NB4 (cell line): ENCODE measurements at places on chromosomes 11 and 22.

DNA sequence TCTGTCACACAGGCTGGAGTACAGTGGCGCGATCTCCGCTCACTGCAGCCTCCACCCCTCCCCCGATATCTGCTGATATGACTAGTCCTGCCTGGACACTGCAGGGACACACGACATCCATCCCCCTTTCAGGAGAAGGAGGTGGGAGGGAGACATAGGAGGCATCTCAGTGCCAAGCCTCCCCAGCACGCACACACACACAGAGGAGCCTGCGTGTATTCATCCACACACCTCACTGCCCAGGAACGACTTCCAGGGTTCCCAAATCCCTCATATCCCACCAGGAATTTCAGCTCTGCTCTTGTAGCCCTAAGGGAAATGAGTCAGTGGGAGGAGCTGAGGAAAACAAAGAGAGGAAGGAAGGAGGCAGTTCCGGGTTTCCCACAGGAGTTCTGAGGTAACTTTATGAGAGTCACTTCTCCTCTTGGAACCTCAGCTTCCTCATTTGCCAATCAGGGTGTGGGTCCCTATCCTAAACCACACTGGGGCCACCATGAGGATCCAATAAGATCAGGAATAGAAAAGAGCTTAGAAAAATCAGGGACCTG lies 37.2 kb upstream of the ACER3 start:
- DNase-seq: peak; percentile 40

GRCh38 chr11:64856382-64857227 lies 12.2 kb upstream of the CDC42BPG start:
- DNase-seq: peak; percentile 99

GRCh38 chr11:97943493-97943892 lies 1077.3 kb upstream of the CNTN5 start:
- DNase-seq: no peak

GRCh38 chr11:66542362-66542761 lies 3.5 kb downstream of the ZDHHC24 start:
- peak; percentile 37 for DNase-seq

- DNase-seq: no peak
Observed at GRCh38 chr22:32804531-32805360, 3.2 kb downstream of the TIMP3 start.

DNA sequence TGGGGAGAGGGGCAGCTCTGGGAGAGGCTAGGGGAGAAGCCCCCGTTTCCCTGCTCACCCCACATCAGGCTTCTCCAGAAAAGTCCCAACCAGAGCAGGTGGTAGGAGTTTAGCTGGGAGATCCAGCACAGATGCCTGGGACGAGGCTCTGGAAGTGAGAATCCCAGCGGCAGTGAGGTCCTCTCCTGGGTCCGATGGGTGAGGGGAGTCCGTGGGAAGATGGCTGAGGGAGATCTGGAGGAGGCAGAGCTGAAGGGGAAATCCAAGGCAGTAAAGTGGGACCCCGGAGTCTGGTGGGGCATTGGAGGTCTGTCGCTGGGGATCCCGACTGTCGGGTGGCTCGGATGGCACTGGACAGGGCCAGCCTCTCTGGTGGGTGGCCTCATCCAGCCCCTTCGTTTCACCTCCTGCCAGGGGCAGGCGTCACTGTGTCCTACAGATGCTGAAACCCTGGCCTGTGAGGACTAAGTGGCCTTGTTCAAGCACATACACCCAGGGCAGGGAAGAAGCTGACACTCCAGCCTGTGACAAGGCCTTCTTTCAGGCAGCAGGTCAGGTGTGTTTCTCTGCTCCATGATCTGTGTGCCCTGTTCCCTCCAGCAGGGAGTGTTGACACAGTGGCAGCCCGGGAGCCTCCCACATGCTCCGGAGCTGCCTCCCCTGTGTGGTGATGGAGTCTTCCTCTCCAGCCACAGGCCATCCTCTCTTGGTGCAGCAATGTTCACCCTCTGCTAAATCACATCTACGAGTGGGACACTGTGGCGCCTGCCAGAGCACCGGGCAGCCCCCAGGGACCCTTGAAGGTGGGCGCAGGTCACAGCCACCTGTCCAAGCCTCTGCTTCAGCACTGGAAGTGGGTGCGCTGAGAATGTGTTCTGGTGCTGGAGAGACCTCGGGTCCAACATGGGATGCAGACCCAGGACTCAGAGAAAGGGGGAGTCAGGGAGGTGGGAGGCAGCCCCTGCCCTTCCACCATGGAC lies 850.8 kb downstream of the BRD1 start:
- DNase-seq: no peak

DNA sequence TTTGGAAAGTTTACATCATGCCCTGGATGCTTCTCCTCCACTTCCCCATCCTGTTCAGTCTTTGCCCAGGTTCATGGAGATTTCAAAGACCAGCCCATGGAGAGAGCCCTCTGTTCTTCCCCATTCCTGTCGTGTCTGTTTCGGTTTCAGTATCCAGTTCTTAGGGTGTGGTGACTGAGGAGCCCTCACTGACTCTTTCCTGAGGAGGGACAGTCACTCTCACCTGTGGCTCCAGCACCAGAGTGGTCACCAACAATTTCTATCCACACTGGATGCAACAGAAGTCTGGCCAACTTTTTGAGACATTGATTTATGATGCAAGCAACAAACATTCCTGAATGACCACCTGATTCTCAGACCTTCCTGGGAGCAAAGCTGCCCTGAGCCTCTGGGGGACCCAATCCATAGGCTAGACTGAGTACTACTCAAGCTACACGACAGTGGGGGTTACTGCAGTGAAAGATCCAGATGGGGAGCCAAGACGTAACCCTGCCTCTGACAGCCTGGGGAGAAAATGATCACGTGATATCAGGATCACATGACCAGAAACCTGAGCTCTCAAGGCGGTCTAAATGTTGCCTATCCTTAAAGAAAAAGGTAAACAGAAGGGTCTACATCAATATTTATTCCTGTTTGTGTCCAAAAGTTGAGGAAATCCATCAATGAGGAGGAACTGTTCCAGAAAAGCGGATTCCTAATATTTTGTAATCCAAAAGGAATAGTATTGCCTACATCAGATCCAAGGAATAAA lies 76.2 kb upstream of the VPREB1 start:
- peak; percentile 24 for DNase-seq

DNA sequence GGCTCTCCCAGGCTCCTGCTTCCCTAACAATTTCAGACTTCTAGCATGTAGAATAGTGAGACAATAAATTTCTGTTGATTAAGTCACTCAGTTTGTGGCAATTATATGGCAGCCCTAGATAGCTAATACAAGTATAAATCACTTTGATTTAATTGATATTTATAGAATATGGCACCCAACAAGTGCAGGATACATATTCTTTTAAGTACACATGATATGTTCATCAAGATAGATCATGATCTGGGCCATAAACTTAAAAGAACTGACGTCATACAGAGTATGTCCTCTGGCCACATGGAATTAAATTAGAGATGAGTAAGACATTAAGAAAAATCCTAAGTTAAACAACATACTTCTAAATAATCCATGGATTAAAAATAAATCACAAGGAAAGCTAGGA lies 67.5 kb upstream of the AMOTL1 start:
- DNase-seq: no peak

DNA sequence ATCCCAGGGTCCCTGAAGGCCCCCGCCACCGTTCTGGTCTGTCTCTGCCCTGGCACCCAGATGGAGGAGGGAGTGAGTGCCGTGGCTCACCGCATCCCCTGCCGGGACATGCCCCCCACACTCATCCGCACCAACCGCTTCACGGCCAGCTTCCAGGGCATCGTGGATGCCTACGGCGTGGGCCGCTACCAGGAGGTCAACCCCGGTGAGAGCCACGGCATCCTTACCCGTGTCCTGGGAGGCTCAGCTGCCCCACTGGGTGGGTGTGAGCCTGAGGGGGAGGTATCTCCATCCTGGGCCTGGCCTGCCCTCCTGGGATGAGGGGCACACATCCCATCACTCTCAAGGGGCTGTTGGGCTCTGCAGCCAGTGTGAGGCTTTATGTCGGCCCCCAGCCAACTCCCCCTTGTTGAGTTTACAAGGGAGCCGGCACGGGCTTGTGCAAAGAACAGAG lies 6.1 kb downstream of the TCIRG1 start:
- DNase-seq: no peak

GRCh38 chr11:61851900-61852295 lies 23.8 kb downstream of the FADS2 start:
- DNase-seq: no peak
